Activated CD4-positive, alpha-beta memory T cell treated with anti-CD3 and anti-CD28 coated beads, Interleukin-2, amount 10 ng/mL, durations not matched to agents 7 days and 5 days (primary cell): ENCODE measurements at places on chromosomes 7 and 10. TPM values are rescaled to one million over a fixed set of nuclear protein-coding genes. Genes with fewer than 3 reads are reported as not detected.
A peak's percentile ranks its signal among the peaks of the same experiment; 100 is the strongest.

The PDE6C gene
- total RNA-seq, result not detected

The ARMS2 gene
- total RNA-seq, result not detected

The PPP1R17 gene
- total RNA-seq, result not detected

The GRM3 gene
- not detected for total RNA-seq

The PLA2G12B gene
- total RNA-seq, result not detected

GRCh38 chr10:47458466-47459154 is 25.3 kb downstream of the ANXA8 start:
- peak; percentile 4 for DNase-seq

GRCh38 chr10:62471711-62472110 is 97.5 kb downstream of the ZNF365 start:
- no peak for DNase-seq

DNA sequence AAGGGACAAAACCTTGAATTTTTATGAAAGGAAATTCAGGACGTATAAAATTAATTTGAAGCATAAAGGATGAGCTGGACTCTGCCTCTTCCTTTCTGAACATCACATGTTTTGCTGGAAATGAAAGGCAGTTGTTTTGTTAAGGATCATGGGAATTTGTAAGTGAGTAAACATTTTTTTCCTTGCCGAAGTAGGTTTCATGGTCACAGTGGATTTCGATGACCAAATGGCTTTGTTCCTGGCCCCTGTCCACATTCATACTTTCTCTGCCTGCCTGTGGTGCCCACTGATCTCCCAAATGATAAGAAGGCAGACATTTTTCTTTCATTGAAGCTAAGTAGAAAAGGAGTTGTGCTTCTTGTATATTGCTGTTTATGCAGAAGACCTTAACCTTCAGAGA is 104.2 kb downstream of the ARID5B start:
- no peak for DNase-seq

GRCh38 chr7:6438427-6438826 is 9.3 kb downstream of the DAGLB start:
- DNase-seq, result no peak

DNA sequence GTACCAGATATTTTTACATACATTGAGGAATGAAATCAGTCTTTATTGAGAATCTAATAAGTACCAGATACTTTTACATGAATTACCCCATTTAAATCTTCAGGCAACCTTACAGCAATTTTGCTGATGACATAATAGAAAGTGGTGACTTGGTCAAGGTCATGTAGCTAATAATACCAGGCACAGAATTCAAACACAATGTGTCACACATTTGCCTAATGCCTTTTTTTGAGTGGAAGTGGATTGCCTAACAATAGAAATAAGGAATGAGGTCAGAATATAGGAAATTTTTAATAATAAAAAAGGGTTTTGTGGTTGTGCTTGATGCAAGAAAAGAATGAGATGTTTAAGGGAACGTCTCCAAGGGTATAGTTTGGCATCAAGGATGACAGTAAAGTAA is 466.6 kb upstream of the IGFBP3 start:
- no peak for DNase-seq

- peak; percentile 44 for DNase-seq
Measured at GRCh38 chr10:110279407-110279986, 25.2 kb downstream of the SMNDC1 start.

- DNase-seq, result no peak
Measured at GRCh38 chr10:127982601-127983000, 75.7 kb downstream of the PTPRE start.
